ENCODE measurements at places on chromosomes 7 and 10.

GRCh38 chr7:24757353-24758275, at the start of gene GSDME:
Gene GSDME (minus strand): TSS chr7:24757464. CDS start chr7:24749774, 7,690 bp downstream.
- DNase-seq: peak; percentile 32

GRCh38 chr7:5216931-5217330, 26.9 kb downstream of the WIPI2 start:
- DNase-seq: no peak

DNA sequence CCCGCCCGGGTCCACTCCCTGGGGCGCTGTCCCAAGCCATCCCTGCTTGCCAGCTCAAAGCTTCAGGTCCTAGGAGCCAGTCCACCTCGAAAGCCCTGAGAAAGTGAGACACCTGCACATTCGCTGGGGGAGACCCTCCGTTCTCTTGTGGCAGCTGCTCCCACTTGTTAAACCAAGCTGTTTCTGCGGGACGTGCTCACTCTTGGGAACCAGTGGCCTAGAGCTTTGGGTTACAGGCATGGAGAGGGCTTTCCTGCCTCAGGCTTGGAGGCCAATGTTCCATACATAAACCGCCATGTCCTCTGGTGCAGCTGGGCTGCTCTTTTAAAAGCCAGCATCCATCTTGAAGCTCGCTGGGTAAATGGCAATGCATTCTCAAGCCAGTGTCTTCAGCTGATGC, 19.9 kb upstream of the TTYH3 start:
- no peak for DNase-seq

GRCh38 chr7:7565746-7566650, 686 bp upstream of the MIOS start:
- peak; percentile 31 for DNase-seq

DNA sequence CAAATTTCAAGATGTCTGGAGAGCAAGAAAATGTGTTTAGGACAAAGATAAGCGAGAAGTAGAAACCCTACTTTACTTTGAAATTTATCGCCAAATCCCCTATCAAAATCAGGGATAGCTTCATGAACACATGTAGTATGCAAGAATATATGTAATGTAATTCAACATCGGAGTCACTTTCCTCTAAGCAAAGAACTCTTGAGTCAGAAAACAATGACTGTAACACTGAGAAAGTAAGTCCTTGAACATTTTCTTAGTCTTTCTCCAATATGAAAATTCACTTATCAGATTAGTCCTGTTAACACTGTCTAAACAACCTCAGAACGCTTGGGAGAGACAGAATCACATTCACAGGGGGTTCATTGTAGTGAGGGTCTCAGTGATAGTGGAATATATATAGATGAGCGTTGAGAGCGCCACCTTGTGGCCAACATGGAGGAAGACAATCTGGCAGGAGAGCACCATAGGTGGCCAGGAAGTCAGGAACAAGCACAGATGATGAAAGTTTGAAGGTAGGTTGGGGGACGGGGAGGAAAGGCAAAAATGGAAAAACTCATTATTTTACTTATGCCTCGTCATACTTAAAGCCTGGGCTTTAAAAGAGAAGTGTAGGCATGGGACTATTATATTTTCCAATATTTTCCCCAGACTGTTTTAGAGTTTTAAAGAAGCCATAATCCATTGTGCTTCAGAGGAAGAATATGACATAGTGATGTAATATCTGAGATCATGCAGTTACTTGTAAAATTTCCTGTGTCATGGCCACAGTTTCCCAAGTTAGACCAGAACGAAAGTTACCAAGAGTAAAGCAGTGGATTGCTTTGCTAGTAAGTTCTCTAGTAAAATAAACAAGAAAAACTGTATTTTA, 115.5 kb upstream of the GNAI1 start:
- DNase-seq: peak; percentile 37

DNA sequence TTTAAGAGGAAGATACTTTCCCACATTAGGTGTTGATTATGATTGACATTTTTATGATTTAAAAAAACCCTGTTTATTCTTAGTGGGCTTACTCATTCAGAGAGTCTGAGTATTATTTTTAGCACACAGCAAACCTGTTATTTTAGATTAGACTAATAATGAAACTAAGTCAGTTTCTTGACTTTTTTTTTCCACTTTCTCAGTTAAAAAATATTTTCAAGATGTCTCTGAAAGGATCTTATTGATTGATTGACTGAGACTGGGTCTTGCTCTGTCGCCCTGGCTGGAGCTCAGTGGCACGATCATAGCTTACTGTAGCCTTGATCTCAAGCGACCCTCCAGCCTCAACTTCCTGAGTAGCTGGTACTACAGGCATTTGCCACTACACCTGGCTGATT, 20.4 kb upstream of the INPP5F start:
- DNase-seq: no peak

- DNase-seq: no peak
Measured at GRCh38 chr7:21806388-21806787, 139.3 kb downstream of the CDCA7L start.

DNA sequence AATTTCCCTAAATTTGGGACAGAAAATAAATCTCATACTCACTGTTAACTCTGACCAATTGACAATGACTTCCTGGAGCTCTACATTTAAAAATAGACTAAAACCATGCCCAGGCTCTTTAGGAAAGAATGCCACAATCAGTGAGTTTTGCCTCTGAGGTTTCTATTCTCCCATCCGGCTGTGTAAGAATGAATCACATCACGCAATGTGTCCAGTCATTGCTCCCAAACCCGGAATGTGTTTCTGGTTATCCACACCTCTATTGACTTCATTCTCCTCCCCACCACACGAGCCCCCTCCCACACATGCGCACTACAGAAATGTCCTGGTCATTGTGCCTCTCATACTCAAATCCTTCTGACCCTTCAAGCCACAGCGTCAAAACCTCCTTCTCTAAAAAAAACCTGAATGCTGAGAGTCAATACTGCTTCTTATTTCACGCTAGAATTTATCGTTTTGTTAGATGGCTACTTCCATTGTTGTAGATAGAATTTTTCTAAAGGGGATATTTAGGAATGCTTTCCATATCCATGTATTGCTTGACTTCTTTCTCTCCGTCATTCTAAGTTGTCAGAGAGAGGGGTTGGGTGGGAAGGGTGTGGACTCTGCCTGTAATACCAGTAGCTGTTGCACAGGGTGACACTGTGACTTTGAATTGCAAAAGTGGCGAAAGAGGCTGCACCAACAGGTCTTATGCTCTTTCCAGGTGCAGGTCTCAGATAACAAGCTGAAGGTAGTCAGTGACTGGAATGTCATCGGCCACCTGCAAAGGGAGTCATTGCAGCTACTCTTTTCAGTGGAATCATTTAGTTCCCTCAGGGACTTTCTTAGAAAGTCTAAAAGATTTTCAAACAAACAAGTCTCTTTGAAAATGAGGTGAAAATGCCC, 356.6 kb downstream of the PAXIP1 start:
- no peak for DNase-seq

DNA sequence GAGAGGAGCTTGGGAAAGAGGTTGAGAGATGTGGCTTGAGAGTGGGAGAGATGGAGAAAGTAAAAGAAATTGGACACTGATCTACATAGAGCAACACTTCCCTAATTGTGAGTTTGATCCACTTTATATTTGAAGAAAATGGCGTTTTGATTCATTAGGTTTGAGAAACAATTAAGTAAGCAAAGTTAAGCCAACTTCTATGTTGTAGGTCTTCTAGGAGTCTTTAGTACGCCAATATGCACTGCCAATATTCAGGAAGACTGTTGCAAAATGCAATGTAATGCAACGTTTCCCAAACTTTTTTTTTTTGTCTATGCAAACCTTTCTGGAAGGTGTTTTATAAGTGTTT, 7.0 kb upstream of the PRTFDC1 start:
- DNase-seq: no peak

GRCh38 chr7:92747041-92747835, 89.1 kb downstream of the CDK6 start:
- DNase-seq: no peak

DNA sequence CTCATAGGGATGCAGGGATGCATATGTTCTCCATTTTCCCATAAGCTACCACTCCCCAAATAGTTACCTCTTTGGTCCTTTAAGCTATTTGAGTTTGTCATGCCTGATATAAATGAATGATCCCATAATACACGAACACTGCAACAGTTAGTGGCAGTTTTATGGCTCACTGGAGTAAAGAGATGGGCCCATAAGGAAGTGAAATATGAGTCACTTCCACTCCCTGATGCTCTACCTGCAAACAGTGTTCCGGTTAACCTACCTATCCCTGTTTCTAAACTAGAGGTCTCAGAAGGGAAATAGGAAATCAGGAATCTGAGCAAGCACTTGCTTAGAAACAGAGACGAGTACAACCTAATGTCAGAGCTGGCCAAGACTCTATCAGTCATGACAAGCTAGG, 71.7 kb downstream of the CALD1 start:
- DNase-seq: no peak

DNA sequence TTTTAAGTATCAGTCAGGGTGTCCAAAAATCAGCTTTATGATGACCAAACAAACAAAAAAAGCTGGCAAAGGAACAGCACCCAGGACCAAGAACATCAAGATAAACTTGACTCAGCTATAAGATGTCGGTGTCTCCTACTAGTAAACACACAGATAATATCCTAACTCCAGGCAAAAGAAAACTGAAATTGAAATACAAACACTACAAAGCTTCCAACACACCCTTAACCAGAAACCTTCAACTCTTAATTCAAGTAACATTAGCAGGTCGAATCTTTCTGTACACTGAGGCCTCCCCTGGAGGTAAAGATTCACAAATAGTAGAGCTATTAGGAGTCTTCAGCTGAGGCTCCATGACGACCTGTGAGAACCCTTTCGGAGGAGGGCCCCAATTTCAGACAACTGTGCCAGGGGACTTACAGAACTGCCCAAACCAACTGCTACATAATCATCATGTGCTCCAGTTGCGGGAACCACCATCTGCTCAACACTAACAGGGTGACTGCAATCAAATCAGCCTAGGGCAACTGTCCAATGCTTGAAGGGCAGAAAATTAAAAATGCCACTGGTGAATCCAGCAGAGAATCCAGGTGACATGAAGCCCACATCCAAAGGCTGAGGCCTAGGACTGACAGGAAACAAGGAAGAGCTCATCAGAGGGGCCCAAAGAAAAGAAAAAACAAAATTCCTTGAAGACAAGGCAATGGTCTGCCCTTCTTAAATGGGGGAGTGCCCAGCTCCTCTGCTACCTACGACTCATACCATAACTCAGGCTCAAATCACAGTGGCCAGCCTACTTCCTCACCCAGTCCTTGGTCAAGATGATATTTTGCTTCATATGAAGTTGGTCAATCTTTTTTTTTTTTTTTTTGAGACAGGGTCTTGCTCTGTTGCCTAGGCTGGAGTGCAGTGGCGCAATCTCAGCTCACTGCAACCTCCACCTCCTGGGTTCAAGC, 20.0 kb downstream of the XPNPEP1 start:
- DNase-seq: no peak

- no peak for DNase-seq
Measured at GRCh38 chr7:46059308-46060020, 138.4 kb upstream of the IGFBP3 start.

Data from left renal pelvis (tissue), 4 donors.